ENCODE measurements at places on chromosomes 13 and 19.

- DNase-seq: no peak
Observed at GRCh38 chr13:70505809-70506208, 397.6 kb upstream of the KLHL1 start.

DNA sequence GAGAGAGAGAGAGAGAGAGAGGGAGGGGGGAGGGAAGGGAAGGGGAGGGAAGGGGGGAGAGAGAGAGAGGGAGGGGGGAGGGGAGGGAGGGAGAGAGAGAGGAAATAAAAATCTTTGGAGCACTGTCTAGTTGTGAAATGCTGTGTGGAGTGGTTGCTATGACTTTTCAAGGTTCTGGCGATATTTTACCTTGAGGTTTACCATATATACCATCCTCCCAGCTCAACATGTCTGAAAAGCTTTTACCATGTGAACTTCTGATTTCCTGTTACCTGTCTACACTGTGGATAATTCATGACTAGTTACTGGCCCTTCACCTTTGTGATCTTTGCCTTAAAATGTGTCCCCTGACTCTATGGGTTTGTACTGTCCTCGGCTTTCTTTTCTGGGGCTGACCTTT lies 38.2 kb downstream of the SERP2 start:
- no peak for DNase-seq

- no peak for DNase-seq
Observed at GRCh38 chr13:101579281-101579802, 126.9 kb downstream of the ITGBL1 start.

GRCh38 chr13:99425485-99426341 lies 75.6 kb upstream of the TM9SF2 start:
- peak; percentile 42 for DNase-seq

DNA sequence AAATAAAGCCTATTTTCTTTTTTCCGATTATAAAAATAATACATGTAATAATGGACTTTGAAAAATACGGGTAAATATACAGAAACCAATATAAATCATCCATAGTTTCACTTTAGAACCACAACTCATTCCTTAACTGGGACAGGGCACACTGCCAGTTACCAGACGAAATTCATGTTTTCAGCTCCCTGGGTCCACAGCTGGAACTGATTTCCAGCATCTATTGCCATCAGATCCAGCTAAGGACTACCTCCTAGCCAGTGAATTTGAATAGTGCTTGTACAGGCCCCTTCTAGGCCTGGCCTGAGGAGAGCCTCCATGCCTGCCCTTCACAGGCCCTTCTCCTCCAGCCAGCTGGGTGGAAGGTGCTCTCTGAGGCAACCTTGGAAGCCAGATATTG lies 30.0 kb upstream of the ATP12A start:
- DNase-seq: no peak

- DNase-seq: no peak
Observed at GRCh38 chr19:38211151-38211591, 12.9 kb downstream of the DPF1 start.

- no peak for DNase-seq
Observed at GRCh38 chr13:98559169-98559568, 17.7 kb downstream of the STK24 start.

- no peak for DNase-seq
Observed at GRCh38 chr13:28819046-28819730, 951 bp upstream of the MTUS2 start.

GRCh38 chr19:29505097-29505824 lies 20.5 kb upstream of the VSTM2B start:
- no peak for DNase-seq

GRCh38 chr13:27905650-27906049 lies 14.2 kb upstream of the PDX1 start:
- no peak for DNase-seq

- DNase-seq: no peak
Observed at GRCh38 chr19:28217022-28217421, 995.9 kb downstream of the UQCRFS1 start.

DNA sequence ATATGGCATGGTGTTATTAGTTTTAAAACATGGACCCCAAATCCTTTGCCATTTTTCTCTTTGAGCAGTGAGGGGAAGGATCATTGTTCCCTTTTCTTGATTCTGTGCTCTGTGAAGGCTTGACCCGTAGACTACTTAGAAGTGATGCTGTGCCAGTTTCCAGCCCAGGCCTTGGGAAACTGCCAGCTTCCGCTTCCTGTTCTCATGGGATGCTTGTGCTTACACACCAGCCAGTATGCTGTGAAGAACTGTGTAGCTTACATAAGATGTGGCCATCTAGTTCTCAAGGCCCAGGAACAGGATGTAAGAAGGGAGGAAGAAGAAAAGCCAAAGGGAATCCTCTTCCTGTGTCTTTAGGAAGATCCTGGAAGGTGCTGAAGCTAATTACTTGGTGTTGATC lies 180.9 kb downstream of the PCCA start:
- no peak for DNase-seq

GRCh38 chr13:111177081-111177711 lies 62.1 kb downstream of the ARHGEF7 start:
- DNase-seq: peak; percentile 25

GRCh38 chr19:17520865-17521264 lies 9.4 kb downstream of the PGLS start:
- DNase-seq: no peak

DNA sequence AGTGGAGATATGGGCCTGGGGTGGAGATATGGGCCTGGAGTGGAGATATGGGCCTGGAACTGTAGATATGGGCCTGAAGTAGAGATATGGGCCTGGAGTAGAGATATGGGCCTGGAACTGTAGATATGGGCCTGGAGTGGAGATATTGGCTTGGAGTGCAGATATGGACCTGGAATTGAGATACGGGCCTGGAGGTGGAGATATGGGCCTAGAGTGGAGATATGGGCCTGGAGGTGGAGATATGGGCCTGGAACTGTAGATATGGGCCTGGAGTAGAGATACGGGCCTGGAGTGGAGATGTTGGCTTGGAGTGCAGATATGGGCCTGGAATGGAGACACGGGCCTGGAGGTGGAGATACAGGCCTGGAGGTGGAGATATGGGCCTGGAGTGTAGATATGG lies 402 bp downstream of the KIR3DL3 start:
- no peak for DNase-seq

DNA sequence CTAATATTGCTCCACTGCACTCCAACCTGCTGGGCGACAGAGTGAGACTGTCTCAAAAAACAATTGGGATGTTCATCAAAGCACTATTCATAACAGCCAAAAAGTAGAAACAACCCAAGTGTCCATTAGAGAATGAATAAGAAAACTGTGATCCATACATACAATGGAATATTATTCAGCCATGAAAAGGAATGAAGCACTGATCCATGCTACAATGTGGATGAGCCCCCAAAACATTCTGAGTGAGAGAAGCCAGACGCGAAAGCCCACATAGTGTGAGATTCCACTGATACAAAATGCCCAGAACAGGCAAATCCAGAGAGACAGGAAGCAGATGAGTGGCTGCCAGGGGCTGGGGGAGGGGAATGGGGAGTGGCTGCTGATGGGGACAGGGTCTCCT lies 16.0 kb downstream of the KLF2 start:
- no peak for DNase-seq

DNA sequence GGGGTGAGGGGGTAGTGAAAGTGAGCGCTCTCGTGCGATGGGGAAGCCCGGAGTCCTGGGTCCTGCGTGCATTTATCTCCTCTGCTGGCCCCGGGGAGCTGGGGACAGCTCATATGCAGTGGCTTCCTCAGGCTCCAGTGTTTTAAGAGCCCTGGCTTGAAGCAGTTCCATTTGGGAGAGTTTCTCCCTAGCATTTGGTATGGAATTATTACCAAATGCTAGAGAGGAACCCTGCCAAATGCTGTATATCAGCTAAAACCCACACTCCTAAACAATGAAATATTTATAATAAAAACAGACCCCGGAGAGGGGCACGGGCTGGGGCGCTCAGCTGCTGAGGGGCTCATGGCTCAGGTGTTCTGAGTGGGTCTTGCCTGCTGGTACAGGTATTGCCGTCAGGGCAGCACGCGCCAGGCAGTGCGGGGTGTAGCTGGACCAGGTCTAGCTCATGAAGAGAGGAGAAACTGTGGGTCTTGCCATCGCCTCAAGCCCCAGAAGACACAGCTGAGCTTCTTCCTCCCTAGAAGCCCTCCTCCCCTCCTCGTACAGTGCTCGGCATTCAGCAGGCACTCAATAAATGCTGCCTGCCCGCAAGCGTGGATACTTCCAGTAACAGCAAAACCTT lies 163.6 kb upstream of the ZNF536 start:
- no peak for DNase-seq

GRCh38 chr13:26759907-26760831 lies at the start of gene GPR12:
Gene GPR12, minus strand, starts transcription at chr13:26760786. Its CDS starts 959 bp downstream, at chr13:26759827.
- DNase-seq: no peak

GRCh38 chr19:2027361-2027760 lies 11.8 kb upstream of the BTBD2 start:
- no peak for DNase-seq

DNA sequence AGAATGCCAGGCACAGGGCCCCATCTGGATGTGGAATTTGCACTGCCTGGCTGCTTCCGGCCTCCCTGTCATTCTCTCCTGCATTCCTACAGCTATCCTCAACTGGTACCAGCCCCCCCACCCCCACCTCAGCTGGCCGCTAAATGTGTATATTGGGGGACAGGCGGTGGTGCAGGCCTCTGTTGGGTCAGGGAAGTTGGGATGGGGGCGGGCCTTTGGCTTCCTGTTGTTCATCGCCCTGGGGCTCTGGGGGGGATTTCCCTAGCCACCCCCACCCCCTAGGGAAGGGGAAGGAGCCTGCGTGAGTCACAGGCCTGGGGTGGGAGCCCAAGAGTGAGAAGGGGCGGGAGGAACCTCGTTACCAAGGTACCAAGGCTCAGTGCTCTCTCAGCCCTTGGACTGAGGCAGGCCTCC lies 10.6 kb downstream of the POU2F2 start:
- peak; percentile 88 for DNase-seq

GRCh38 chr19:54795758-54796157 lies 7.7 kb upstream of the KIR2DL4 start:
- no peak for DNase-seq

DNA sequence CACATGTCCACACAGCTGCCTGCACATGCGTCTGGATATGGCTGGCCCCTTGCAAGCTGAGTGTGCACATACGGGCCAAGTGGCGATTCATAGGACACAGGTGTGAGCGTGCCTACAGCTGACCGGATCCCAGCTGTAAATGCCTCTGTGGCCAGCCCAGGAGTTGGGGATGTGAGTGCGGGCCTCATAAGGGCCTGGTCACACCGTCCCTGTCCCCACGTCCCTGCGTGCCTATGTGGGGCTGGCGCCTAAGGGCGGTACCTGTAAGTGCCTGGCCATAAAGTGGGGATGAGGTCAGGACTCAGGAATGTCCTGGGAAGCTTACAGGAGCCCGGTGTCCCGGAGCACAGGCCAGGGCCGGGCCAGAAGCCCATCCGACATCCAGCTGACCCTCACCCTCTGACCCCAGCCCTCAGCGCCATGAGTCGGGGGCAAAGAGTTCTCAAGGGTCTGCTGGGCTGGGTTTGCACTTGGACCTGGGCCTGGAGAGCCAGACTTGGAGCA lies 1.3 kb upstream of the ARHGAP45 start:
- DNase-seq: no peak

GRCh38 chr19:14031719-14032480 lies at the start of gene IL27RA:
Gene IL27RA, plus strand, starts transcription at chr19:14031762. Its CDS starts 111 bp downstream, at chr19:14031873.
- DNase-seq: peak; percentile 76

- no peak for DNase-seq
Observed at GRCh38 chr13:85543144-85543543, 256.1 kb downstream of the SLITRK6 start.

DNA sequence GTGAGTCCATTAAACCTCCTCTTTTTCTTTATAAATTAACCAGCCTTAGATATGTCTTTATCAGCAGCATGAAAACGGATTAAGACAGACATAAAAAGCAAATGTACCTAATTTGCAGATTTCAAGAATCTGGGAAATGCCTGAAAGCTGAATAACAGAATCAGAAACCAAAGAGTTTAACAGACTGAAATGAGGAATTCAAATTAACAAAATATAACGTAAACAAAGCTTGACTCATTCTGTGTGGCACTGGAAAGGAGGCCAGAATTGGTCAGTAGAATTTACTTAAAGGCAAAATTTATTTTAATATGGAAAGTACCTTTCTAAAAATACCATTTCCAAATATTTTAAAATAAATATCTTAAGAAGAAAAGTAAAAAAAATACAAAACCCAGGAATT lies 540.6 kb upstream of the HTR2A start:
- no peak for DNase-seq

- DNase-seq: no peak
Observed at GRCh38 chr19:35299523-35300338, 7.8 kb downstream of the MAG start.

- DNase-seq: no peak
Observed at GRCh38 chr19:6788896-6789295, 16.4 kb downstream of the VAV1 start.
